ENCODE measurements at places on chromosomes 2 and 18. TPM values are rescaled to one million over a fixed set of nuclear protein-coding genes. Genes with fewer than 3 reads are reported as not detected.

EGR4 gene
- not detected for total RNA-seq

- no peaks in the 10 kb centered on the region for H3K36me3 ChIP-seq
- no peak overlapping the region for H3K4me3 ChIP-seq
- no peaks in the 10 kb centered on the region for H3K4me1 ChIP-seq
These were observed 207.0 kb downstream of the LDLRAD4 start for GRCh38 chr18:13425357-13426091.

DNA sequence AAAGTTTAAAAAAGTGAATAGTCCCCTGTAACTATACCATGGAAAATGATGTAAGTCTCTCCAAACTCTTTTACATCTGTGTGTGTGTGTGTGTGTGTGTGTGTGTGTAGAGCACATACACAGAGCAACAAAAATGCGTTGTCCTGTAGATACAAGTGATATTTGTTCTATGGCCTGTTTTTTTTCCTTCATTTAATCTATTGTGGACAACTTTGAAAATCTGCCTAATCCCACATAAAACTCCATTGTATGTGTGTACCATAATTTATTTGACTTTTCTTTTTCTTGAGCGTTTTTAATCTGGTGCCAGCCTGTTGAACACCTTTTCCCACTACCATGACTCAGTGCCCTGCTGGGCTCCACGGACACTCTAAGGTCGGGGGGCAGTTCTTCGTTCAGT is 52.3 kb upstream of the ELOA2 start:
- DNase-seq, result no peak
- H3K27ac ChIP-seq, result no peak overlapping the region
- no peaks in the 10 kb centered on the region for H3K27me3 ChIP-seq
- no peaks in the 10 kb centered on the region for H3K36me3 ChIP-seq

DNA sequence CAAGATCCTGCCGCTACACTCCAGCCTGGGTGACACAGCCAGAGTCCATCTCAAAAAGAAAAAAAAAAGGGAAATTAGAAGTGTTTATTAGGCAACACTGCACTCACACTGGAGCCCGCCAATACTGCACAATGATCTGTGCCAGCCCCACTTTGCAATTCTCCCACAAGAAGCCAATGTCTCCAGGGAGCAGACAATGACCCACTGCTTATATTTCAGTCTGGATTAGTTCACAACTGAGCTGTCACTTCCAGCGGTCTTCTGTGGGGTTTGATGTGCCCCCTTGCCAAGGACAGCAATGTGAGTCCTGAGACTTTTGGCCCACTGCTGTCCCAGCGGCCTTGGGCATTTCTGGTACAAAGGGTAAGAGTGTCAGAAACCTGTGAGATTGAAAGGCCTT is 85.6 kb upstream of the PPM1B start:
- no peaks in the 10 kb centered on the region for H3K27me3 ChIP-seq
- no peak overlapping the region for H3K4me3 ChIP-seq
- DNase-seq, result no peak

- no peaks in the 10 kb centered on the region for H3K36me3 ChIP-seq
- H3K27me3 ChIP-seq, result no peaks in the 10 kb centered on the region
- H3K27ac ChIP-seq, result no peak overlapping the region
These were observed 210.5 kb upstream of the PIK3C3 start for GRCh38 chr18:41744421-41745030.

EMILIN1 gene
- 0.30 TPM for total RNA-seq

- H3K27me3 ChIP-seq, result no peaks in the 10 kb centered on the region
- H3K27ac ChIP-seq, result no peak overlapping the region
- H3K36me3 ChIP-seq, result no peaks in the 10 kb centered on the region
- no peaks in the 10 kb centered on the region for H3K4me1 ChIP-seq
- no peak overlapping the region for H3K4me3 ChIP-seq
These were observed 550.2 kb downstream of the STK39 start for GRCh38 chr2:167697194-167697593.

- no peaks in the 10 kb centered on the region for H3K27me3 ChIP-seq
- H3K27ac ChIP-seq, result no peak overlapping the region
- no peak overlapping the region for H3K4me3 ChIP-seq
- DNase-seq, result no peak
These were observed 73.0 kb upstream of the EPB41L5 start for GRCh38 chr2:119939915-119940314.

DNA sequence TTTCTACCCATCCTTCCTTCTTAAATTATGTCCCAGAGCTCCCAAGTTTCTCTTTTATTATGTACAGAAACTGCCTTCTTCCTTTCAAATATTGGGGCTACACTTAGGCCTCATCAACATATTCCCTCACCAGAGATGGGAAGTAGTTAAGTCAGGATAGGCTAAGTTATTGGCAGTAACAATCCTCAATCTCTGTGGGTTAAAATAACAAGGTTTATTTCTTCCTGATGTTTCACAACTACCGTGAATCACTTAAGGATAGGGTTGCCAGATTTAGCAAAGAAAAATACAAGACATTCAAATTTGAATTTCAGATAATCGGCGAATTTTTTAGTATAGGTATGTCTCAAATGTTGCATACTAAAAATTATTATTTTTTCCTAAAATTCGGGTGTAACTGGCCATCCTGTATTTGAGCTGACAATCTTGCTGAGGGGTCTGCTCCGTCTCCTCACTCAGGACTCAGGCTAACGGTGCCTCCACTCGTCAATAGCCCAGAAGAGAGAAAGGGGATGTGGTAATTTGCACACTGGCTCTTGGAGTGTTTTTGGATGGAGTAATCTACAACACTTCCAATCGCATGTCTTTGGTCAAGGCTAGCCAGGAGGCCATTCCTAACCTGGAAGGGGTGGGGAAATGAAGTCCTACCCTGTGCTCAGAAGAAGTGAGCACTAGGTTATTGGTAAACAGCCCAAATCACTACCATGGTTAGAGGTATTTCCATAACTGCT is 91.7 kb downstream of the ACTR3 start:
- H3K36me3 ChIP-seq, result no peaks in the 10 kb centered on the region
- no peak for DNase-seq
- H3K4me1 ChIP-seq, result peaks cover 23% of the 10 kb centered on the region
- H3K27me3 ChIP-seq, result no peaks in the 10 kb centered on the region
- no peak overlapping the region for H3K4me3 ChIP-seq
- peak overlapping the region; percentile 55 for H3K27ac ChIP-seq

DNA sequence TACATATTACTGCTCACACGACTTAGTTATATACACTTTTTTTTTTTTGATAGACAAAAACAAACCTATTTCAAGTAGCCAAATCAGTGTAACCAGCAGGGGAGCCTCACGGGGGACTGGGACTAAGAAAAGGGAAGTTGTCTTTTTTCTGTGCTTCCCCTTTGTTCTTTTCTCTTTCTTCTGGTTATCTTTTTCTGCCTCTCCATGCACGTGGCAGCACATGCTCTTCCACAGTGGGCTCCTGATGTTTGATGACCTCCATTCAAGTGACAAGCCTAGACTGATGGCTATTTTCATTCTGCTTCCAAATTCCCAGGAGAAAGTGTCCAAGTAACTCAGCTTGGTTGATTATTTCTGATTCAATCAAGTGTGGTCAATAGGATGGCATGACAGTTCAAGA is 98.2 kb upstream of the STK39 start:
- no peaks in the 10 kb centered on the region for H3K36me3 ChIP-seq
- no peaks in the 10 kb centered on the region for H3K4me1 ChIP-seq
- H3K27ac ChIP-seq, result no peak overlapping the region
- no peaks in the 10 kb centered on the region for H3K27me3 ChIP-seq

GRCh38 chr2:187654535-187654934 is 100.3 kb upstream of the TFPI start:
- H3K36me3 ChIP-seq, result no peaks in the 10 kb centered on the region
- no peak overlapping the region for H3K4me3 ChIP-seq
- no peaks in the 10 kb centered on the region for H3K27me3 ChIP-seq

DNA sequence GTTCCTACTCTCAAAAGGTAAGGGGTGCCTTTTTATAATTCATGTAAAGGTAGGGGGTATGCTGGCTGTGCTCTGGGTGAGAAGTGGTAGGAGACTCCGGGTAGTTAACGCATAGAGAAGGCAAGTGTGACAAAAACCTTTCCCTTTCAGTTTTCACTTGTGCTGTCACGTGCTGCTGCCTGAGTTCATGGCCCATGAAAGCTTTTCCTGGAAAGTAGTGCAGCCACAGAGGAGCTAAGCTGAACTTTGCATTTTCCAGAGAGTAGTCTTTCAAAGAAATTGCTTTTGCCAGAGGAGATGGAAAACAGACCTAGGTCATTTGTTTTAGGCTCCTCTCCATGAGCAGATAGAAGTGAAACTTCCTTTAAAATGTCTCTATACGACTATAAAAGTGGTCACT is 44.7 kb downstream of the THSD7B start:
- no peak overlapping the region for H3K27ac ChIP-seq
- H3K4me1 ChIP-seq, result no peaks in the 10 kb centered on the region
- no peaks in the 10 kb centered on the region for H3K36me3 ChIP-seq
- no peaks in the 10 kb centered on the region for H3K27me3 ChIP-seq
- no peak for DNase-seq

DNA sequence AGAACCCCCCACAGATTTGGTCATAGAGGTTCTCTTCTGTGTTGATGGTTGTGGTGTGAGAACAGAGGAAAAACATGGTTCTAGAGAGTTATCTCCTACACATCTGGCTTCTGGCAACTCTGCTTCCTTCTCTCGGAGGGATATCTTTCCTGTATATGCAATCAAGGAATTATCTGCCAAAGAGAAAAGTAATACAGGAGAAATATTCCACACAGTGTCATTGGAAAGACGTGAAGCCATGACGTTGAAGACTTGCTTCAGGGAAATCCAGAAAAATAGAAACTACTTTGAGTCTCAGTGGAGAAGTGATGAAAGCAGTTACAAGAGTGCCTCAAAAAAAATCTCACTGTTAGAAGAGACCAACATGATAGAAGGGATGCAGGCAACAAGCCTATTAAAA is 78.5 kb downstream of the RAB31 start:
- H3K4me1 ChIP-seq, result peaks cover 8% of the 10 kb centered on the region
- DNase-seq, result no peak

GRCh38 chr2:15736396-15737180 is 144.9 kb downstream of the DDX1 start:
- no peaks in the 10 kb centered on the region for H3K27me3 ChIP-seq
- no peak overlapping the region for H3K27ac ChIP-seq
- H3K36me3 ChIP-seq, result no peaks in the 10 kb centered on the region

DSC1 gene
- total RNA-seq, result not detected

DNA sequence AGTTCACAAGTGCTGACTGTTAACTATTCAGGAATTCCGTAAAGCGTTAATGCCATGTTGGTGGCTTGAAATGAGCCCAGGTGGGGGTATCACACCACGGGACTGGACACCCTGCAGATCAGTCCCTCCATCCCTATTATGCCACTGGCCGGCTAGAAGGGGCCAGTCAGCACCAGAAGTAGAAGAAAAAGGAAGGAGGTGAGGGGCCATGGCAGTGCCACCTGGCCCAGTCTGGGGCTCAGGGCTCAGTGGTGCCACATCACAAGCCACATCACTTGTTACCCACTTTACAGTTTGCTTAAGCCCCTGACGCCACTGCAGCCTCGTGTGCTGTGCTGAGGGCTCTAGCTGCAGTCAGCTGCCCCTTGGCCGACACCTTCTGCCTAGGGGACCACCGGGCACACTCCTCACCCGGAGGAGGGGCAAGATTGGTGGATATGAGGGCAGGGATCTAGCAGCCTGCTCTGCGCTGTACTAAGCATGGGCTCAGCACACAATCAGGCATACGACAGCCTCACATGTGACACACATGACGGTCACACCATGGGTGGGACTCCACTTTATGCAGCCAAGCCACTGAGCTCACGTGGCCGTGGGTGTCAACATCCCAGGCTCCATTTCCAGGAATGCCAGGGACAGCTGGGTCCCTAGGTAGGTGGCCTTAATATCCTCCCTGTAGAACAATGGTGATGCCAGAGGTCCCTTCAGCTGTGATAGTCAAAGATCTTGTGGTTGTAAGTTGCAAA is 3.6 kb downstream of the LIMS2 start:
- peaks cover 6% of the 10 kb centered on the region for H3K4me1 ChIP-seq
- peaks cover under 1% of the 10 kb centered on the region for H3K27me3 ChIP-seq
- H3K36me3 ChIP-seq, result no peaks in the 10 kb centered on the region
- no peak overlapping the region for H3K4me3 ChIP-seq
- no peak overlapping the region for H3K27ac ChIP-seq

PSMA8 gene
- not detected for total RNA-seq

IL37 gene
- 0.44 TPM for total RNA-seq

DNA sequence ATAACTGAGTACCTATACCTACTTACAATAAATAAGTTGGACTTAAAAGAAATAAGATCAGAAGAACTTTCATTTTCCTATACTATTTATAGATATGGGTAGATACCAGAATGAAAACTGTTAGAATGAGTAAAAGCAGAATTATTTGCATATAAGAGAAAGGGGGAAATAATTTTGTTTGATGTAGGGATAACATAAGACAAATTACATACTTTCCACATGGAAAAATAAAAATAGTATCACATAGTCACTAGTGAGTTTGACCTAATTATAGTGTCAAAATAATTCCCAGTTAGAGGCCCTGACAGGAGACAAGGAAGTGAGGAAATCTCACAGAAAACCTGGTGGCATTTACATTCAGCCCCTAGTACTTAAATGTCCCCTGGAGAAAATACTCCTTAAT is 28.6 kb downstream of the KCMF1 start:
- H3K27ac ChIP-seq, result no peak overlapping the region
- H3K4me3 ChIP-seq, result no peak overlapping the region
- no peaks in the 10 kb centered on the region for H3K36me3 ChIP-seq
- no peaks in the 10 kb centered on the region for H3K27me3 ChIP-seq
- H3K4me1 ChIP-seq, result no peaks in the 10 kb centered on the region
- DNase-seq, result no peak

OSBPL6 gene
- total RNA-seq, result 1.5 TPM

Measured in Caco-2 (cell line).